CD4-positive, CD25-positive, alpha-beta regulatory T cell (primary cell): ENCODE measurements at places on chromosomes 12 and 14. TPM values are rescaled to one million over a fixed set of nuclear protein-coding genes. Genes with fewer than 3 reads are reported as not detected.

GRCh38 chr12:34288963-34289345 lies 266.7 kb downstream of the ALG10 start:
- no peaks in the 10 kb centered on the region for H3K27me3 ChIP-seq
- DNase-seq, result no peak
- no peaks in the 10 kb centered on the region for H3K4me1 ChIP-seq
- no peak overlapping the region for H3K4me3 ChIP-seq
- no peak overlapping the region for H3K27ac ChIP-seq

DNA sequence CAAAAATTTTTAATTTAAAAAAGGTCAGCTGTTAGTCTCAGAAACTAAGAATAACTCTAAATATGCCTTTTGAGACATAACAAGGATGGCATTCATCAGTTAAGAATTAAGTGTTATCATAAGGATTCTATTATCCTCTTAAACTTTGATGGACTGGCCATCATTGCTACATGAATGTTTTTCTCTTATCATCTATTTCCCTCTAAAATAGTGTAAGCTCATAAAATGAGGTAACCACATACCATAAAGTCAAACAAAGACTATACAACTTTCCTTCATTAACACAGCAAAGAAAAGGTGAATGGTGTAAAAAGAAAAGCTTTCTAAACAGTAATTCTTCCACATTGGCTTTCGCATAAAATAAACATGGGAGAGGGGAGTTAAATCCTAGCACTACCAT lies 41.1 kb downstream of the TMTC1 start:
- H3K27ac ChIP-seq, result no peak overlapping the region
- no peak overlapping the region for H3K4me3 ChIP-seq
- no peaks in the 10 kb centered on the region for H3K27me3 ChIP-seq
- H3K4me1 ChIP-seq, result no peaks in the 10 kb centered on the region
- H3K36me3 ChIP-seq, result no peaks in the 10 kb centered on the region

- no peaks in the 10 kb centered on the region for H3K36me3 ChIP-seq
- no peak overlapping the region for H3K4me3 ChIP-seq
- DNase-seq, result no peak
- H3K27me3 ChIP-seq, result peaks cover 5% of the 10 kb centered on the region
- no peak overlapping the region for H3K27ac ChIP-seq
These were observed 5.3 kb downstream of the GRIN2B start for GRCh38 chr12:13976028-13976584.

- peaks cover 6% of the 10 kb centered on the region for H3K27me3 ChIP-seq
- no peak for DNase-seq
- H3K27ac ChIP-seq, result no peak overlapping the region
- no peak overlapping the region for H3K4me3 ChIP-seq
These were observed 9.0 kb downstream of the NYNRIN start for GRCh38 chr14:24407608-24408325.

- H3K4me1 ChIP-seq, result no peaks in the 10 kb centered on the region
- no peak overlapping the region for H3K4me3 ChIP-seq
- H3K36me3 ChIP-seq, result no peaks in the 10 kb centered on the region
- no peak overlapping the region for H3K27ac ChIP-seq
- H3K27me3 ChIP-seq, result no peaks in the 10 kb centered on the region
These were observed 414.8 kb upstream of the STXBP6 start for GRCh38 chr14:25464772-25465171.

- no peak within 1 kb of the TSS for H3K4me3 ChIP-seq
- peak; percentile 56 for DNase-seq
- H3K36me3 ChIP-seq, result peaks cover 45% of the 10 kb centered on the region
- no peak within 1 kb of the TSS for H3K27ac ChIP-seq
These were observed at the start of gene CIDEB for GRCh38 chr14:24307575-24308341. Gene CIDEB (minus strand): TSS chr14:24307977. CDS start chr14:24307858, 119 bp downstream.

Gene SCN8A
- polyA plus RNA-seq, result 0.48 TPM

Gene CD163L1
- not detected for polyA plus RNA-seq

Gene GPRC5A
- polyA plus RNA-seq, result not detected

Gene PRH2
- not detected for polyA plus RNA-seq
